Neural crest cell (in vitro differentiated cells): ENCODE measurements at places on chromosomes 6 and 20.

- DNase-seq, result no peak
Observed at GRCh38 chr6:90369024-90369519, 72.4 kb upstream of the BACH2 start.

DNA sequence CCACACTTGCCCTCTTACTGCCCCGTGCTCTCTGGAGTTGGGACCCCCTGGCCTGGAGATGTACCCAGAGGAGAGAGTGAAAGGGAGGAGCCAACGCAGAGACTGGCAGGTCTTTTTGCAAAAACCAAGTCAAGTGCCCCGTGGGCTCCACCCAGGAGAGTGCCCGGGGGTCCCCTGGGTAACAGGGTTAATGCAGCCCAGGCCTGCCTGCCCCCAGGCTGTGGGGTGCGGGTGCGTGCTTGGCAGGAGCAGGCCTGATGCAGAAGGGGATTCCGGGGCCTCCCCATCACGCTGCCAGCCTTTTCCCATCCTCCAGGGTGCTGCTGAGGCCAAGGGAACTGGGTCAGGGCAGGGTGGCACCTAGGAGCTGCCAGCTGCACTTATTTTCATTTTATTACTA, 184.4 kb downstream of the ERMARD start:
- DNase-seq, result no peak

- DNase-seq, result no peak
Observed at GRCh38 chr20:48832405-48832730, 4.6 kb upstream of the PREX1 start.

- DNase-seq, result no peak
Observed at GRCh38 chr20:4779616-4780015, 57.9 kb downstream of the PRND start.

GRCh38 chr20:31705598-31706597, 16.8 kb downstream of the BCL2L1 start:
- no peak for DNase-seq

GRCh38 chr6:106525107-106525881, 104.0 kb downstream of the RTN4IP1 start:
- no peak for DNase-seq

GRCh38 chr6:129102741-129103140, 219.8 kb downstream of the LAMA2 start:
- DNase-seq, result no peak

DNA sequence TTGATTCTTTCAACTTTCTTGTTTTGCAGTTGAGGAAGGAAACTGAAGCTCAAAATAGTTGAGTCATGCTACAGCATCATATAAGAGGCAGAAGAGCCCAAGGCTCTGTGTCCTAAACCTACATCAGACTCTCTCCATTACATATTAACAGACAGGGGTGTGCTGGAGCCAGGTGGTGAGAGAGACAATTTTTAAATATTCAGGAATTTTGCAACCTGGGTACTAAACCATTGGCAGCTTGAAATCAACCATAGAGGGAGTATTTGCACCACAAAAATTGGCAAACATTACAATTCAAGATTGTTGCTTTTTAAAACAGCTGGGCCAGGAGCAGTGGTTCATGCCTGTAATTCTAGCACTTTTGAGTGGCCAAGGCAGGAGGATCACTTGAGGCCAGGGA, 65.8 kb upstream of the SOX4 start:
- DNase-seq, result no peak

GRCh38 chr6:150770637-150771036, 94.9 kb upstream of the MTHFD1L start:
- DNase-seq, result no peak

DNA sequence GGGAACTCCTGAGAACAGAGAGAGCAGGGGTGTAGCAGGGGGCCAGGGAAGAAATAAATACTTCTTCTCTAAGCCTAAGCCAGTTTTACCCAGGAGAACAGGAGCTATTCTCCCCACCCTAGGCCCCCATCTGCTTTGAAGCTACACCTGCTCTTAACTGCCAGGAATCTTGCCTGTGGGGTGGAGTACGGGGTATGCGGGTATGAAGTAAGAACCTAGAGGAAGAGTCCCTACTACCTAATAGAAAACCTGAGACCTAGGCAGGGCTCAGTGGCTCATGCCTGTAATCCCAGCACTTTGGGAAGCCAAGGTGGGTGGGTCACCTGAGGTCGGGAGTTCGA, 1.5 kb downstream of the SLC29A1 start:
- no peak for DNase-seq

GRCh38 chr6:41583565-41583964, 37.4 kb downstream of the FOXP4 start:
- no peak for DNase-seq

GRCh38 chr6:16265351-16266341, 27.3 kb downstream of the GMPR start:
- no peak for DNase-seq

DNA sequence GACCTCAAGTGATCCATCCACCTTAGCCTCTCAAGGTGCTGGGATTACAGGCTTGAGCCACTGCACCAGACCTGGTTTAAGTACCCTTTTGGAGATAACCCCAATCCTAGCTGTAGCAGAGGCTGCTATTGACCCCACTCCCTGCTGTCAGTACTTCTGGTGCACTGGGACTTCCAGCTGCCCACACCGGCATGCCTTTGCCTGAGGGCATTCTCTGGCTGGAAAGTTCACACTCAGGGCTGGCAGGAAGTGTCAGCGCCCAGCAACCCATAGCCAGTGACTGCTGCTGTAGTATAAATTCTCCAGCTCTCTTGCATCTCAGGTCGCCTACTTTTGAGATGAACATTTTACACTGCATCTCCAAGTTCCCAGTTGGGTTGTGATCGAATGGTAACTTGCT, 75.3 kb downstream of the UTRN start:
- peak; percentile 14 for DNase-seq

DNA sequence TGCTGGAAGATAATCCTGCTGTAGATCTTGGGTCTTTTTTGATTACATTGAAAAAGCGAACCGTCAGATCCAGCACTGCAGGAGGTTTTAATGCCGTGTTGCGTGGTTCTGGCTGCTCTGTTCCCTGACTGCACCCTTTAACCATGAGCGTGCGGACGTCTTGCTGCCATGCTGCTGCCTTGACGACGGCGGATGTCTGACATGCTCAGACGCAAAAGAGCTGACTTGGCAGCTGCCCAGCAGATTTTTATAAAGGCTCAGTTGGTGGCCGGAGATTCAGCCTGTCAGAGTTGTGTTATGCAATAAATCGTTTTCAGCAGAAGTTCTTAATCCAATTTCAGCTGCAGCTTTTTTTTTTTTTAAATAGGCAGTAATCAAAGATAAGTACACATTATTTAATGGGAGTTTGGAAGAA, 119.4 kb downstream of the JARID2 start:
- DNase-seq, result peak; percentile 16

DNA sequence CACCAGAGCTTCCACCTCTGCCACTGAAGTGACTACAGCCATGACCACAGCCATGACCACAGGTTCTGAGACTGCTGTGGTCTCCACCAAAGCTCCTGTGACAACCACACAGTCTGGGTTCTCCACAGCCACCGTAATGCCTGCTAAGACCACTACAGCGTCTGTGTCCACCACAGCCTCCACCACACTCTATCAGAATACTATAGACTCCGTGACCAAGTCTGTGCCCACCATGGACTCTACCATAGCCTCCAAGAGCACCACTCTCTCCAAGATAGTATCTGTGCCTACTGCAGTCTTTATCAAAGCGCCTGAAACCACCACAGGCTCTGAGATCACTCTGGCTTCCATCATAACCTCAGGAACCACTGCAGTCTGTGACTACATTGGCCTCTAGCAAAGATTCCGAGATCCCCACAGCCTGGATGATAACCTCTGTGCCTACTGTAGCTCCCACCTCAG, 18.3 kb upstream of the MUC21 start:
- DNase-seq, result no peak

- no peak for DNase-seq
Observed at GRCh38 chr6:5155906-5156305, 70.8 kb downstream of the PPP1R3G start.

GRCh38 chr6:109165392-109165974, 70.2 kb downstream of the CEP57L1 start:
- no peak for DNase-seq

DNA sequence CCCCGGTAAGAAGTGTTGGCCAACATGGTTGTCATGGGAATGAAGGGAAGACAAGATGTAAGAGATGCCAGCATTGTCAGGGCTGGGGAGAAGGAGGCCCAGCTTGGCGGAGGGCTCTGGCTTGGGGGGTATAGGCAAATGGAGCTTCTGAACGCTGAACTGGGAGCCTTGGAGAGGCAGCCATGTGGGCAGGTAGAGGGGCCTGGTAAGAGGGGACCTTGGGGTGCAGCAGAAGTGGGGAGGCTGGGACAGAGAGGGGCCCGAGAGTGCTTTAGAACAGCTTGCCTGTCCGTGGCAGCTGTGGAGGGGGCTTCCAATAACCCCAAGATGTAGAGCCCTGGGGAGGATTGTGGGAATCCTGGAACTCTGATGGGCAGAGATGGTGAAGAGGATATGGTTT, 3.0 kb downstream of the SLC22A1 start:
- DNase-seq, result no peak

DNA sequence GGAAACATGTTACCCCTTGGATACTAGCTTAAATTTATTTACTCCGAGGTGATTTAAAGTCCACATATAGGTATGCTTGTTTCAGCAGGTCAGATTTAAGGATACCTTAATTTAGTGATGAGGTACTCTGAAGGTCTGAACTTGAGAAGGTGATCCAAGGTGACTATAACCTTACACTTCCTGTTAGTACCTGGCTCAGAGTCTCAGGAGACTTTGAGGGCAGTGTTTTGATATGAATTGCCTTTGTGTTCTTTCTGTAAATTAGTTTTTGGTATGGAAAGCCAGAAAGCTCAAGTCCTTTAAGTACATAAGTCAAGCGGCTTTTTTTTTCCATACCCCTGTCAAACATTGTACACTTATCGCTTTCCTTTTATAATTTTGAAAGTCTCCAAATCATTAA, 489.0 kb downstream of the CDKAL1 start:
- no peak for DNase-seq

GRCh38 chr6:22072949-22073348, 223.9 kb downstream of the PRL start:
- DNase-seq, result no peak

GRCh38 chr20:35436177-35436573, 1.9 kb downstream of the GDF5 start:
- DNase-seq, result no peak

DNA sequence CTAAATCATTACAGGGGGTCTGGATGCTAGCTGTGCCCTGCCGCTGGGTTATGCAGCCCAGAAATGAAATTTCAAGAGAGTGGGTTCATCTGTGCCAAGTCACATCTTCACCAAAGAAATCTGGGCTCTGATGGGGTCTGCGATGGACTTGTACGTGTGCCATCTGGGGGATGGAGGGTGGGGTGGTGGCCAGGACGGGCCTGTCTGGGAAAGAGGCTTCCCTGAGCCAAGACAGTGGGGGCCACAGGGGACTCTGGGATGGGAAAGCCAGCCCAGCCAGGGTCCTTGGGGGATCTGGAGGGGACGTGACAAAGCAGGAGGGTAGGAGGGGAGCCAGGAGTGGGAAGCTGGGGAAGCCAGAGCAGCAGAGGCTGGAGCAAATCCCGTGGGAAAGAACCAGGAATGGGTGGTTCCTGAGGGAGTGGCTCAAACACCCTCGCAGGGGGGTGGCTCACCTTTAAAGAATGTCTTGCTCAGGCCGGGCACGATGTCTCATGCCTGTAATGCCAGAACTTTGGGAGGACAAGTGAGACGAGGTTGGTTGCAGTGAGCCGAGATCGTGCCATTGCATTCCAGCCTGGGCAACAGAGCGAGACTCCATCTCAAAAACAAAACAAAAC, 36.3 kb upstream of the SULF2 start:
- DNase-seq, result no peak

- no peak for DNase-seq
Observed at GRCh38 chr6:169906004-169906687, 154.7 kb downstream of the ERMARD start.

DNA sequence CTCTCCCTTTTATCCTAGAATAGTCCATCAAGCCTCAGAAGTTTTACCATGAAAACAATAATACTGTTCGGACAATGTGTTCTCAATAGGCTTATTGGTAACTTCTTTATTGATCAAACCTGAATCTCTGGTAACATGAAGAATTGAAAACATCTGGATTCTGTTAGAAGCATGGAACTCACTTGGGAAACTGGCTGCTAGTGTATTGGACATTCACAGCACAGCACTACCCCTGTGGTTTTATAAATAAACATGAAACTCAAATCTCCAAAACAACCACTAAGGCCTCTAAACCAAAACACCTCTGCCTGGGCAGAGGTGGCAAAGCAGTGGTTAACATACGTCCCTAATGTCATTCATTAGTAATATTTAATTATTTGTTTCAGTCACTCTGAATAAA, 157.6 kb upstream of the KCNQ5 start:
- DNase-seq, result no peak

GRCh38 chr6:131431718-131432117, 141.3 kb upstream of the ARG1 start:
- no peak for DNase-seq

DNA sequence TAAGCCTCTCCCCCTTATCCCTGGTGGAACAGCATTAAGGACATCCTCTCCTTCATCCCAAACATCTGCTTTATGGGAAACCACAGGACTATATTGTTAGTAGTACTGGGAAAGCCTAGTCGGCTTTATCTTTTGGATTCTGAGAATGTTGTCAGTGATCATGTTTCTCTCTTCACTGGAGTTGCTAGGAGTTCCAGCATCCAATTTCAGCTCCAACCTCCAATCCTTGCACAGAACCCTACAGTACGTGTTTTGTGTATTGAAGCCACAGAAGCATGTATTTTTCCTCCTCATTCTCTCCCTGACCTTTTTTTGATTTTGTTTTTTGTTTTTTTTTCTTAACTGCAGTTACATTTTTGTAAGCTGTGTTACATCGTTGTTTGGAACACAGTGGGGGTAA, 84.0 kb downstream of the PHACTR3 start:
- no peak for DNase-seq

DNA sequence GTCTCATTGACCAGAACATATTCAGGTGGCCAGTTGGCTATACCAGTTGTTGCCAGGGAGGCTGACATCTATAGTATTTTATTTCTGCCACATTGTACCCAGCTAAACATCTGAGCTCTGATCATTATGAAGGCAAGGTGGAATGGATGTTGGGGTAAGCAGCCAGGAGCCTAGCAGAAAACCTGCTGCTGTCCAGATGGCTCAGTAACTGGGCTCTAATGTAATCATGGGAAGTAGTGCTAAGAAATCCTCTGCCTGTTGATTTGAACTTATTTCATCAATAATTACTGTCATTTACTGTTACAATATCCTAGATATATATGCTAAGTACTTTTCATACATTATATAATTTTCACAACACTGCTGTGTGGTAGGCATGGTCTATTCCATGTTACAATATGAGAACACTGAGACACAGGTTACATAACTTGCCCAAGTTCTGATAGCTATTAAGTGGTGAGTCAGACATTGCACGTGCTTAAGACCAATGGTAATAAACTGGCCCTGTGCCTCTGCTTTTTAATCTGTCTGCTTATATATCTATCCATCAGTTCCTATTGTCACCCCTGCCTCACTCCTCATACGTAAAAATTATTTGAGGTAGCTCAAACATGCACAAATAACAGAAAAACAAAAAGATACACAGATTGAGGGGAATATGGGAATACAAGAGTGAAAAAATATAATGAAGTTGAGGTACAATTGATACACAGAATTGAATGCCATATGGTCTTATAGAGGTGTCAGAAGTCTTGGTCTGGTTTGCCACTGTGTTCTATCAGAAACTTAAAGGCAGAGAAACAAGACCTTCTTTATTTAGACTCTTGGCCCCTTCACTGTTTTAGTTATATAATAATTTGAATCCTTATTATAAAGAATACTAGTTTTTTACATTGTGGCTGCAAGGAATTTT, 25.2 kb downstream of the TBPL1 start:
- no peak for DNase-seq
